Thymus (tissue), 14 donors: ENCODE measurements at places on chromosomes 7 and 10.
A peak's percentile ranks its signal among the peaks of the same experiment; 100 is the strongest.

DNA sequence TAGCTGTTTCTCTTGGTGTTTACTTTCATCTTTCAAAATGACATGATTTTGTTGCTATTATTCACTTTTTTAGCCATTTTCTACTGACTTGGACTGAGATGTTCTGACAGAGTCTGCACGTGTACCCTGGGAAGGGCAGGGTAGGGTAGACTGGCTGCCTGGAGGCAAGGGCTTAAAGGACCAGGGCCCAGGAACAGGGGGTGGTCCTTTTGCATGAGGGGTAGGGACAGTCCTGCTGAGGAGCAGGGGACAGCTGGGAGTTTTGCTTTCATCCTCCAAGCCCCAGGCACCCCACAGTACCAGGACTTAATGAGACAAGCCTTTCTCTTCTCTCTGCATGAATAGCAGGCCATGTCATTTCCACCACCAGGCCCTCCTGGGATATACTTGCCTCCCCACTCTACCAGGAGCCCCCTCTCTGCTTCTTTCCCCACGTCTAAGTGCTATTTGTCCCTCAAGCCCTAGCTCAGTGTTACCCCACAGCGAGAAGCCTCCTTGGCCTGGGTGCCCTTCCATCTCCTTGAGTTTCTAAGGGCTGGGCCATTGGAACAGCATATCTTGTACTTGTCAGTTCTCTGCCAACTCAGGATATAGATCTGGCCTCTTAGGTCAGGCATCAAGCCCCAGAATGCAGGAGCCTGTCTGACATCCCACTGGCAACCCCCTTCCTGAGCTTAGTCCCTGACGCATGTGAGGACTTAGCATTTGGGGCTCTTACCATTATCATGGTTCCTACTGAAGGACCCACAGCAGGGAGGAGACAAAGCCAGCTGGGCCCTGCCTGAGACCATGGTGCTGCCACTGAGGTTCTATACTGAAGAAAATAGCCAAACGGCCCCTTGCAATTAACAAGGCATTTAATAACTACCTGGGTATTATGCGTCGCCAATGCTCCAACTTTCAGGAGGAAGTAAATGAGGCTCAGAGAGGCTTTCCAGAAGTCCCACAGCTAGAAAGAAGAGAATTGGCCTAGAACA is 78.4 kb upstream of the UNC5B start:
- H3K4me3 ChIP-seq = no peak overlapping the region
- no peak for DNase-seq
- no peaks in the 10 kb centered on the region for H3K4me1 ChIP-seq
- H3K36me3 ChIP-seq = no peaks in the 10 kb centered on the region
- no peaks in the 10 kb centered on the region for H3K27me3 ChIP-seq

- H3K4me1 ChIP-seq = no peaks in the 10 kb centered on the region
- no peaks in the 10 kb centered on the region for H3K36me3 ChIP-seq
- no peaks in the 10 kb centered on the region for H3K27me3 ChIP-seq
- no peak for DNase-seq
- no peak overlapping the region for H3K27ac ChIP-seq
Observed at GRCh38 chr7:39310699-39311098, 255.5 kb upstream of the YAE1 start.

DNA sequence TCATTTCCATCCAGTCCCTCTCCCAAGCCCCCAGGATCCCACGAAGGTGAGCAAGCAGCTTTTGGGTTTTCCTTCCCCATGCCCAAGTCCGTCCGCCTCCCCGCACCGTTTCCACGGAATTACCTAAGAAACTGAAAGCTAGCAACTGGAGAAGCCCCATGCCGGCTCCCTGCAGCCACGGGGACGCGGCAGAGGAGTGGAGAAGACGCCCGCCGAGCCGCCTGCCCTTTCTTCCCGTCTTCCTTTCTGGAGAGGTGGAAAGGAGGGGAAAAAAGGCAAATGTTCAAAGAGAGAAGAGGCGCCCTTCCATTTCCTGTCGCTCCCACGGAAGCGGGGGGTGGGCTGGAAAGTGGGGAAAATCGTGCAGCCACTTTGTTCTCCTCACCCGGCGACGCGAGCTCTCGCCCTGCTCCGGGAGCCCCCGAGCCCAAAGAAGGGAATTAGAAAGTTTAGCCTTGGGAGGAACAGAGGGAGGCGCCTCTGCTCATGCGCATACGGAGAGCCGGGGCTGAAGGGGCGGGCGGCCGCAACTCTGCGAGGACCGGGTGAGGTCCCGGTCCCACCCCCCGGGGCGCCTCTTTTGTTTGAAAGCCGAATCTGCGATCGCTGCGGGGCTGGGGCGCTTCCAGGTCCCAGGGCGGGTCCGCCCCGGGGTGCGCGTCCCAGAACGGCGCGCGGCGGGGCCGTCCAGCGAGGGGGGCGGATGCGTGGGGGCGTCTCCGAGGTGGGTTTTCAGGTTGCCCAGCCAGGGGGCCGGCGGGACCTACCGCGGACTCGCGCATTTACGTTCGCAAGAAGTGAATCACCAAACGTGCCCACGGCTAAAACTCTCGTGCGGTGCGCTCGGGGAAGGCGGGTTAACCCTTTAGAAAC is at the start of gene LAMB1:
Gene LAMB1 (minus strand): TSS at position 436 of the 873 bp plus-strand sequence. CDS start 276 bp downstream, at position 160.
- peaks cover 83% of the 10 kb centered on the region for H3K27me3 ChIP-seq
- peak within 1 kb of the TSS; percentile 68 for H3K27ac ChIP-seq
- peak within 1 kb of the TSS; percentile 34 for H3K4me3 ChIP-seq
- DNase-seq = no peak
- no peaks in the 10 kb centered on the region for H3K36me3 ChIP-seq

GRCh38 chr10:84340187-84340586 is 11.8 kb downstream of the CCSER2 start:
- H3K4me1 ChIP-seq = peaks cover 9% of the 10 kb centered on the region
- no peaks in the 10 kb centered on the region for H3K36me3 ChIP-seq
- no peak overlapping the region for H3K27ac ChIP-seq
- no peaks in the 10 kb centered on the region for H3K27me3 ChIP-seq
- no peak overlapping the region for H3K4me3 ChIP-seq

DNA sequence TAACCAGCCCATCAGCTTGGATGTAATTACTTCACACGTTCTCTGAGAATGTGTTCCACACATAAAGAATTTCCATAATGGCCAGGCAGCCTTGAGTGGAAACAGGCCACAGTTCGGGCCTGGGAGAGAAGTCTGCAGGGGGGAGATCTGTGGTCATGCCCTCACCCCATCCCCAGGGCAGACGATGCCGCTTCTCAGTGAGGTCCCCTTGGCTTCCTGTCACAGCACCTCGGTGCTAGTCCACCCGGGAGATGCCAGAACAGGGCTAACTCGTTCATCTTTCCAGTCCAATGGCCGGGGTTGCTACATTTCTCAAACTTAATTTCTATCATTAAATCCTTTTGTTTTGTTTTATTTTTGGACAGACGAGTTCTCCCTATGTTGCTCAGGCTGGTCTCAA is 624.1 kb downstream of the PTPRN2 start:
- H3K27me3 ChIP-seq = peaks cover 16% of the 10 kb centered on the region
- no peak overlapping the region for H3K4me3 ChIP-seq
- H3K4me1 ChIP-seq = no peaks in the 10 kb centered on the region
- no peak for DNase-seq

- peaks cover 25% of the 10 kb centered on the region for H3K4me1 ChIP-seq
- H3K4me3 ChIP-seq = no peak overlapping the region
- H3K27me3 ChIP-seq = no peaks in the 10 kb centered on the region
- H3K27ac ChIP-seq = no peak overlapping the region
- H3K36me3 ChIP-seq = no peaks in the 10 kb centered on the region
Observed at GRCh38 chr10:17061418-17061817, 68.2 kb downstream of the CUBN start.

DNA sequence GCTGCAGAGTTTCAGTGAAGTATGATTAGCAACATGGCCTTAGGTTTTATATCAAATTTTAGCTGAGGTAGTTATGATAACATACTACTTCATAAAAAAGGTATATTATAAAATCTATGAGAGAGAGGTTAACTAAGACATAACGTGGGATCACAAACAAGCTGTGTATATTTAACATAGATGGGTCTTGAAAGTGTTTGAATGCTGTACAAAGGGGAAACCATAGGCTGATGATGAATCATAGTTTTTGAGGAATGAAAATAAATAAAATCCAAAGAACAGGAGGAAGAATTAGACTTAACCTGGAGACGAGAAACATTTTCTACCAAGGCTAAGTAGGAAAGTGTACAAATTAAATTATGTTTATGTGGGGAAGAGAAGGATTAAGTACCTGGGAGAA is 119.0 kb downstream of the GNAI1 start:
- no peak overlapping the region for H3K4me3 ChIP-seq
- no peak overlapping the region for H3K27ac ChIP-seq
- H3K4me1 ChIP-seq = no peaks in the 10 kb centered on the region
- no peak for DNase-seq

GRCh38 chr7:94182721-94183120 is 178.6 kb upstream of the BET1 start:
- DNase-seq = no peak
- no peaks in the 10 kb centered on the region for H3K27me3 ChIP-seq
- no peak overlapping the region for H3K27ac ChIP-seq

GRCh38 chr7:133520248-133520647 is 267.4 kb downstream of the EXOC4 start:
- no peak for DNase-seq
- no peak overlapping the region for H3K4me3 ChIP-seq
- H3K4me1 ChIP-seq = peaks cover 2% of the 10 kb centered on the region
- H3K27me3 ChIP-seq = no peaks in the 10 kb centered on the region
- H3K27ac ChIP-seq = no peak overlapping the region

GRCh38 chr7:127957886-127958285 is 73.4 kb downstream of the LRRC4 start:
- H3K27me3 ChIP-seq = no peaks in the 10 kb centered on the region
- H3K36me3 ChIP-seq = no peaks in the 10 kb centered on the region
- DNase-seq = no peak
- no peaks in the 10 kb centered on the region for H3K4me1 ChIP-seq
